ENCODE measurements at places on chromosomes 5 and 9.

DNA sequence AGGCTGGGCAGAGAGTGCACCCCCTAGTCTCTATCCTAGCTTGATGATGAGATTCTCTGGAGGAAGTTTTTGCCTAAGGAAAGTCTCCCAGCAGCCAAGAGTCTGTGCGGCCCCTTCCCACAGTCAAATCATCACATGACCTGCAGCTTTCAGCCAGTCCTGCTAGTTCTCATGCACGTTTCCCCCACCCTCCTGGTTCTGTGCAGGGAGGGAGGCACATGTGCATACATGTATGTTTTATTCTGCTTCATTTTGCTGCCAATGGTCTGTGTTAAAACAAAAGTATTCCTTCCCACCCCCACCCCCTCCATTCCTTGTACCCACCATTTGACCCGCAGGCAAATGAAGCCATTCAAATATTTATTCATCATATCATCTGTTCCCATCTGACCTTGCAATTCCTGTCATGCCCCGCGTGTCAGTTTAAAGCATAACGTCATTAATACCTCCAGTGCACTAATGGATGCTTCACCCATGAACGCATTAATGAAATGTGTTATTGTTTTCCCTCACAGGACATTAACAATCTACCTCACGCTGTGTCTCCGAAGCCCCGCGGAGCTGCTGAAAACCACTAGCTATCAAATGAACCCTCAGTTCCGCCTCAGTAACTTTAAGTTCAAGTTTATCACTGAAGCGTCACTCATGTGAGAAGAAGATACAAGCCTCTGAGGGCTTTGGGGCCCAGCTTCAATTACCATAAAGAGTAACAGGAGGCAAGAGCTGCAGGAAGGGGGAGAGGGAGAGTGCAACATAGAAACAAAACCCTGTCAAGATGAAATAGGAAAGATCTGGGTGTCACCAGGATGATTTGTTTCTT lies 139.6 kb downstream of the RASEF start:
- DNase-seq = no peak

DNA sequence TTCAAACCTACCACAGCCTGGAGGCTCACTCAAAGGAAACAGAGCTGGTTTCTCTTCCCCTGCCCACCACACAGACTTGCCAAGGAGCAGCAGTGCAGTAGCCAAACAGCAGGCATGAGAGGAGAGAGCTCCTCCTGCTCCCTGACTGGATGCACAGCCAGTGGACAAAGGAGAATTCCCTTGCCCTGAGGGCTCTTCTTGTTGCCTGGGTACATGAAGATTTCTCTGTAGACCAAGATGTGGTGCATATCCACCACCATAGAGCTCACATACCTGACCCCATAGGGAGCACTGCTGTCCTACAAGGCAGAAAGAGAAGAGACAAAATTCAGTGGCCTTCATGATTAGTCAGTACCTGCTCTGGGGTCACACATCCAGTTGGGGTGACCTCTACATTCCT lies 56.3 kb upstream of the SPATA31E1 start:
- DNase-seq = no peak

DNA sequence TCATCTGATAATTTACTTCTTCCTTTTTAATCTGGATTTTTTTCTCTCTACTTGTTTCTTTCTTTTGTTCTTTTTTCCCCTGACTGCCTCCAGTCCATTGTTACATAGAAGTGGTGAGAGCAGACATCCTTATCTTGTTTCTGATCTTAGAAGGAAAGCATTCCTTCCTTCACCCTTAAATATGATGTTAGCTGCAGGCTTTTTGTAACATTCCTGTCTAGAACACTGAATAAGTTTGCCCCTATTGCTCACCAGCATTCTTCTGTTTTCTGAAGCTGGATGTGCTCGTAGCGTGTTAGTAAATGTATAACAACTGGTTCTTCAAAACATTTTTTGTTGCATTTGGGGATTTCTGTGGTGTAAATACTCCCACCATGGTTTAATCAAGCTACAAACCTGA lies 136.7 kb upstream of the NFIL3 start:
- DNase-seq = no peak

- no peak for DNase-seq
Observed at GRCh38 chr5:113022661-113023060, 46.1 kb downstream of the DCP2 start.

- no peak for DNase-seq
Observed at GRCh38 chr9:81893929-81894328, 34.3 kb upstream of the SPATA31D4 start.

DNA sequence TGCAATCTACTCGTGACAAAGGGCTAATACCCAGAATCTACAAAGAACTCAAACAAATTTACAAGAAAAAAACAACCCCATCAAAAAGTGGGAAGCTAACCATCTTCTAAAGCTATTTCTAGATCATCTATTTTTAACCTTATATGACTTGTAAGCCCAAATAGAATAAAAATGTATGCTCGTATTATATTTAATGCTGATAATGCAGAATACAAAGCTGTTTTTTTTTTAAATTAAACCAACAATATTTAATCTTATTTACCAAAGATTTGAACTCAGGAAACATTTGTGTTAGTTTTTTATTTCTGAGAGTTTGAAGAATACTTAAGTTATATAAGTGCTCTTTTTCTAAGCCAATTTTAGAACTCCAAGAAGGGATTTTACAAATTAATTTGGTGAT lies 652.1 kb downstream of the LRRC70 start:
- no peak for DNase-seq

- DNase-seq = no peak
Observed at GRCh38 chr5:8683496-8683895, 814.5 kb downstream of the MTRR start.

DNA sequence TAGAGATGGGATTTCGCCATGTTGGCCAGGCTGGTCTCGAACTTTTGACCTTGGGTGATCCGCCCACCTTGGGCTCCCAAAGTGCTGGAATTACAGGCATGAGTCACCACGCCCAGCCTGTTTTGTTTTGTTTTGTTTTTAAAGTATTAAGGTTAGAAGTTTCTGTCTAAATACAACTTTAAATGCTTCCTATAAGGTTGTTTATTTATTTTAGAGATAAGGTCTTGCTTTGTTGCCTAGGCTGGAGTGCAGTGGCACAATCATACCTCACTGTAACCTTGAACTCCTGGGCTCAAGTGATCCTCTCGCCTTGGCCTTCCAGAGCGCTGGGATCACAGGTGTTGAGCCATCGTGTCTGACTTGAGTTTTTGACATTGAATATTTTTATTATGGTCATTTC lies 11.4 kb downstream of the MRRF start:
- DNase-seq = no peak

GRCh38 chr9:87382900-87383299 lies 114.8 kb upstream of the DAPK1 start:
- DNase-seq = no peak

GRCh38 chr5:93715327-93715726 lies 26.1 kb downstream of the POU5F2 start:
- no peak for DNase-seq

GRCh38 chr9:126674365-126675146 lies 60.8 kb downstream of the LMX1B start:
- no peak for DNase-seq

- no peak for DNase-seq
Observed at GRCh38 chr5:168057905-168058304, 233.5 kb upstream of the WWC1 start.

GRCh38 chr5:14148890-14149671 lies 5.9 kb downstream of the TRIO start:
- no peak for DNase-seq

GRCh38 chr5:119280380-119280779 lies 75.4 kb upstream of the TNFAIP8 start:
- DNase-seq = no peak

Data from GM18507 (cell line).